Stimulated activated CD4-positive, alpha-beta T cell treated with anti-CD3 and anti-CD28 coated beads, TNF-alpha, amount 100 ng/mL, for 48 hours (primary cell): ENCODE measurements at places on chromosomes 5 and 9.

DNA sequence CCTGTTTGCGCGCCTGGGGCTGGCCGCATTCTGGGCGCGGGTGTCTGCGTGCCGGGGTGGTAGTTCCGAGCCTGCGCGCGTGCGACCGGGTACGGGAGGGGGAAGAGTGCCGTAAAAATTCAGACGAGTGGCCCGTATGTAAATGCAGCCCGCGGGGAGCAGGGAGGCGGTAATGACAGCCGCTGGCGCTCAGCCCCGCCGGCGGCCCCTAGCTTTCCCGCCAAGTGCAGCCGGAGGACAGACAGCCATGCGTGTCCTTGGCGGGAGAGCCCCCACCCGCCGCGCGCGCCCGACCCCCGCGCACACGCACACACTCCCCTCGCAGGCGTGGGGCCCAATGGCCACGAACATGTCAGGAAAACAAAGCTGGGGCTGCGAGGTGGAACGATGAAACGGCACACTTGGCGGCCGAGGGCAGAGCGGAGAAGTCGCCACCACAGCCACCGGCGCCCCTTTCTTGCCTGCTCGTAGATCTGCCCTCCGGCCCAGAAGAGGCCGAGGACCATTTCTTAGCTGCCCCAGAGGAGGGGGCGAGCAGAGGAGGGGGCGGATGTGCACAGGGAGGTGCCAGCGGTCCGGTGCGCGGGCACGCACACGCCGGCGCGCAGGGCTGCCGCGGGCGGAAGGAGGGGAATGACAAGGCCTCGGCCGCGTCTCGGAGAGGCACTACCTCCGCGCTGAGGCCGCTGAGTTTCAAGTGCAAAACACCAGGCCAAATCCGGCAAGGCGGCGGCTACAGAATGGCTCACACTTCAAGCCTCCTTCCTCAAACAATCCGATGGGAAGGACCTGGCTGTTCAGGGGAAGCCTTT lies 208.4 kb downstream of the MEF2C start:
- no peak for DNase-seq

DNA sequence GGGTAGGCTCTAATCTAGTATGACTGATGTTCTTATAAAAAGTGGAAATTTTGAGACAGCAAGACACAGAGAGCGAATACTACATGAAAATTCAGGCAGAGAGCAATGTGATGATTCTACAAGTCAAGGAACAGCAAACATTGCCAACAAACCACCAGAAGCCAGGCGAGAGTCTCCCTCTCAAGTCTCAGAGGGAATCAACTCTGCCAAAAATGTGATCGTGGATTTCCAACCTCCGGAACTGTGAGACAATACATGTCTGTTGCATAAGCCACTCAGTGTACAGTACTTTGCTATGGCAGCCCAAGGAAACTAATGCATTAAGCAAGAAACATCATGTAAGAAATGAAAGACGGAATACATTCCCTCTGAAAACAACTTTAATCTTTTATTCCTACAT lies 52.1 kb upstream of the CCNG1 start:
- no peak for DNase-seq

DNA sequence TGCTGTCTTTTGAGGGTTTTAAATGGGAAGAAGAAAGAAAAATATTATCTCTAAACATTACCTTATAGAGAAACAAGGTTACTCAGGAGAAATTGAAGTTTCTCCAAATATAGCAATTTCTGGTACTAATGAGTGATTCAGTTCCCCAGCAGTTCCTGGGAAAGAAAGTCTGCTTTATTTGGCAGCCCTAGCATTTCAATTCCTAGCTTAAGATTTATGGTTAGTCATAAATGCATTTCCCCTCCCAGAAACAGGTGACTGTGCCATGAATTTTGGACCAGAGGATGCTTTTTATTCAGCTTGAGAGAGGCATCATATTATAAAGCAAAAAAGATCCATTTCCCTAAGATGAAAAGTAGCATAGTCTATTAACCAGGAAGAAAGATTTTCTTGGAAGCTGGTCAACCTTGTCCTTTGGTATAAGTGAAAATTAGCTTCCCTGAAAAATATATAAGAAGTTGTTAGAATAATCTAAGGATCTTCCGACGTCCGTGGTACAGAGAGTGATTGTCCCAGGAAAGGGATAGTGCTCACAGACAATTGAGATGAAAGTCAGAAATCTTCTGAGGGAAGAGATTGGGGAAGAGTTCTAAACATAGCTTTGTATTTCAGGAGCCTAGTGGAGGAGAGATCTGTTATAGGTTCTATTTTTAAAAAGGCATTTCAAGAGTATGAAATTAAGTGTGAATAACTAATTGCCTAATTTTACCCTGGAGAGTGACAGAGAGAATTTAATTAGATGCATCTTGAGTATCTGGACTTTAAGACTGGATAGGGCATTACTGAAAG lies 164.9 kb downstream of the ESM1 start:
- DNase-seq, result no peak

- DNase-seq, result no peak
Measured at GRCh38 chr5:87147441-87147840, 120.2 kb upstream of the RASA1 start.

DNA sequence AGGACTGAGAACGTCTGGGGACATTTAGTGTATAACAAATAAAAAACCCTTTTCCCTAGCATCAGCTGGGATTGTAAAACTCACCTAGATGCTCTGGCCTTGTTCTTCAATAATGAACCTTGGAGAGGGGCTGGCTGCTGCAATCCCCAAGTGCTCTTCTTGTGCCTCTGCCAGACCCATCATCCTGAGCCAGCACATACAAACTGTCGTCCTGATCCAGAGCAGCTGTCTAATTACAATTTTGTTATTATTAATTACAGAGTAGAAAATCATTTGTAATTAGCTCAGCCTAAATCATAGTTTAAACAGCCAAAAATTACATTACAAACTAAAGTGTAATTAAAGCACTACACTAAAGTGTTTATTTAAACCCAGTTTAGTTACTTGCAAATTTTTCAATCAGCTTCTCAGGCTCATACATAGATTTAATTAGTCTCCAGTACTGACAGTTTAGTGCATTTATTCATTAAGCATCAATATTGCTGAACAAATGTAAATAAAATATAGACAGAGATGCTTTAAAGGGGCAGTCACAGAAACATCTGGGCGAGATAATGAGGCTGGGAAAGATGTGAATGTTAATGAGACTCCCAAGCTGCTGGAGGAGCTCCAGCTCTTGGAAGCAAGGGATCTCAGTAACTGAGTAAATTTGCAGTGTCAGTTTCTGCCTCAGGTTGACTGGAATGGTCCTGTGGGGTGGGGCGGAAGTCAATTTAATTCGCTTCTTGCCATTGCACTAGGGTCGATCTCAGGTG lies 632.3 kb upstream of the TLE4 start:
- DNase-seq, result no peak

DNA sequence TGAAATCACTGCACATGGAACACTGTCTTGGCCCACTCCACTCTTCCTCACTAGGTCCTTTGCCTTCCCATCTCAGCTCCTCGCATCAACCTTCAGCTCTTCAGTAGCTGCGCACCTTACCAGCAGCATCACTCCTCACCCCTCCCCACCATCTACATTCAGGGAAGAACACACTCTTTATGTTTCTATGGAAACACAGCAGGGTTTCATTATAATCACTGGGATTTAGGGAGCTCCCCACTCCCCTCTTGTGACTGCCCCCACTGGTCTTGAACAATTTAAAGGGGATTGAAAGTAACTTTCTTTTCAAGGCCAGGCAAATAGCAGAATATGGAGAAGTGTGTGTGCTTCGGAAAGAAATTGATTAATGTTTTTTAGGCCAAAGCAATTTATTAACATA lies 111.2 kb downstream of the INSYN2B start:
- DNase-seq, result no peak

- DNase-seq, result no peak
Measured at GRCh38 chr5:169950333-169950732, 30.0 kb downstream of the INSYN2B start.

GRCh38 chr5:14212838-14213237 lies 69.7 kb downstream of the TRIO start:
- DNase-seq, result no peak

- no peak for DNase-seq
Measured at GRCh38 chr9:109036744-109037680, 23.7 kb upstream of the CTNNAL1 start.

- no peak for DNase-seq
Measured at GRCh38 chr5:137646761-137647160, 89.1 kb downstream of the KLHL3 start.

DNA sequence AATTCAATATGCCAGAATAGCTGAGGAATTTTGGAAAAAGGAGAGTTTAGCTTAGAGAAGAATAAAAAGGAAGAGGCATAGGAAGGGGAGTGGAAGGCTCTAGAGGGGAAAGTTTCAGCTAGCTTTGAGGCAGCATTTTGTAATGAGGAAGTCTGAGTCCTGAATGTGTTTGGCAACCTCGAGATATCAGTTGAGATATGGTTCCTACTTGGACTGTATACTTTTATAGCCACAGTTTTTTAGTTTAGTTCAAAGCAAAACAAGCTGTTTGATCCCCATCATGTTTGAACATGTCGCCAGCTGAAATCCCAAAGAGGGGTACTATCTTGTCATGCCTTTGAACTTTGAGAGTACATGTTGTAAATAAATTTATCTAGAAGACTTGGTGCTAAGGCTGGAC lies 559.0 kb upstream of the FTMT start:
- DNase-seq, result no peak

- no peak for DNase-seq
Measured at GRCh38 chr5:31850981-31851689, 212.2 kb downstream of the PDZD2 start.

GRCh38 chr9:472479-473075 lies 257.9 kb downstream of the DOCK8 start:
- no peak for DNase-seq

GRCh38 chr9:72497447-72498046 lies 23.9 kb upstream of the TMC1 start:
- DNase-seq, result no peak

DNA sequence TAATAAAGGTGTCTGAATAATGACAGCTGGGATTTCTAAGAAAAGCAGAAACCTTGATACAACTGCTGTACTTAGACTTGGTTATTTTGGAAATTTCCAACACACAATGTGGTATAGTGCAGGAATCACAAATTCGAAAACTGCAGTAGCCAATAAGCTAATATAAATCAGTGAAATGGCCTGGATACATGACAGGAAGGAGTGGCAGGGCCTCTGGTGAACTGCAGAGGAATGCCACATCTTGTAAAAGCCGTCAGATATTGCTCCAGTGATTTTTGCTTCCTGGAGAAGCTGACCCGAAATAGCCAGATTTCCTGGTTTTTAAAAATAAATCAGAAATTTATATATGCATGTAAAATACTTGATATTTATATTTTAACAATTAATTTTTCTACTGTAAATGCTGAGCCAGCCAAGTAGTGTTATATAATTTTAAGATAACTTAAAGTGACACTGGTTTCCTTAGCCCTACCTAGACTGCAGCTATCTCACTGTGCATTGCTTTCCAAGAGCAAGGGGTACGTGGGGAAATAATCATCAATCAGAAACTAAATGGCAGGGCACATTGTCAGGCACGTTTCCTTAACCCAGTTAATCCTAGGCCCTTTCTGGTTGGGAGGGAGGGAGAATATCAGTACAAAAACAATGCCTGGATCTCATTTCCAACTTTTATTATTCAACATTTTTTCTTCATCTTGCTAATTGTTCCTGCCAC lies 182.4 kb downstream of the RASEF start:
- no peak for DNase-seq

GRCh38 chr9:18143073-18143745 lies 330.7 kb upstream of the ADAMTSL1 start:
- no peak for DNase-seq

- DNase-seq, result no peak
Measured at GRCh38 chr5:1436036-1436435, 9.2 kb downstream of the SLC6A3 start.

GRCh38 chr5:158033724-158034123 lies 174.8 kb upstream of the CLINT1 start:
- no peak for DNase-seq

GRCh38 chr5:178730940-178731265 lies 444 bp upstream of the ZNF354A start:
- no peak for DNase-seq

DNA sequence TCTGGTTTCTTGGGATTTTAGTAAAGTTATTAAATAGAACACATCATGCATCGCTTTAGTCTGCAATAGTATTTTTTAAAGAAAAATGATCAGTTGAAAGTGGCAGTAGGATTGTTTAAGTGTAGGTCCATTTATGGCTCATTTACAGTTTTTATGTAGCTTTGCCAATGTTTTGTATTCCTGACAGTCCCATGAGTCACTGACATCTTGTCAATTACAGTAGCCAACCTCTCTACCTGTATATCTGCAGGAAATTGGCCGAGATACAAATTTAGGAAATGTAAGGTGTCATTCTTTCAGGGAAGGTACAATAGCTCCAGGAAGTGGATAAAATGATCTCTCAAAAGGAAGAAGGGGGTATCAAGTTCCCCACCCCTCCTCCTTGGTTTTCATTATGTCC lies 47.7 kb upstream of the MTAP start:
- DNase-seq, result no peak

GRCh38 chr5:16806711-16807546 lies 129.2 kb downstream of the MYO10 start:
- DNase-seq, result no peak

DNA sequence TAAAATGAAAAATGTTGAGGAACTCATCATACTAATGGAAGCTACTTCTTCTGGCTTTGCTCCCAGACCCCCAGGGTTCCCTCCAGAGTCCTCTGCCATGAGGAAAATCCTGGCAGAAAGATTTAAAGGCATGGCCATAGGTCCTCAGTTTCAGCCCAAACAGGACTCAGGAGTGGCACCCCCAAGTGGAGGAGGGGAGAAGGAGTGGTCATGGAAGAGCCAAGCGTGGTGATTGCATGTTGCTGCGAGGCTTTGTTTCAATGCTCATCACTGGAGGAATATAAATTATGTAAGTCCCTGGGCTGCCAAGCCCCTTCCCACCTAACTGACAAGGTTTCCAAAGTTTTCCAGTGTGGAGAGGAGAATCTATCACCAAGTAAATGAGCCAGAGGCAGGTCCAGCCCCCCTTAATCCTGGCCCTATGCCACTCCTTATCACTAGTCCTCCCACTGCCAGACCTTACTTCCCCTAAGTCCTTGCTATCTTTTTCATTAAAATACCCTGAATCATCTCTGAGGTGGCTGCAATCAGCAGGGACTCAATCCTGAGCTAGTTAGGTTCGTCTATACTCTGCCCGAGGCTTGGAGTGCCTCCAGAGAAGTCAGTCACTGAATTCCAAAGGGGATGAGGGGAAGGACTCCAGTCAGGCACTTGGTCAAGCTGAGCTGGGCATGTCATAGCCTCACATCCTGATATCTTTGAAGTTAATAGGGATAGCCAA lies 70.7 kb upstream of the TAF1L start:
- no peak for DNase-seq

DNA sequence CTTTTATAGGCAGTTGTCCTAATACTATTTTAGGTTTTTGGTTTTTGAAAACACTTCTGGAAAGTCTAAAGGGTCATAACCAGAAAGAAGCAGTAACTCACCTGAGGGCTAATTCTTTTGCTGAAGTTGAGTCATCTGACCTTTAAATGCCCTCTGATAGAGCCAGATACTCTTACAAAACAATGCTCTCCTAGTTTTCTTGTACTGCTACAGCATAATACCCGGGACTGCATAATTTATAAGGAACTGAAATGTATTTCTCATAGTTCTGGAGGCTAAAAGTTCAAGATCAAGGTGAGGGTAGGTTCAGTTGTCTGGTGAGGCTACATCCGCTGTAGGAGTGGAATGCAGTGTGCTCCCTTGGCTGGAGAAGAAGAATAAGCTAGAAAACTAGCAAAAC lies 670.3 kb downstream of the TLE4 start:
- DNase-seq, result no peak
